Left kidney (tissue), 8 donors: ENCODE measurements at places on chromosomes 5 and 9.
A peak's percentile ranks its signal among the peaks of the same experiment; 100 is the strongest.

DNA sequence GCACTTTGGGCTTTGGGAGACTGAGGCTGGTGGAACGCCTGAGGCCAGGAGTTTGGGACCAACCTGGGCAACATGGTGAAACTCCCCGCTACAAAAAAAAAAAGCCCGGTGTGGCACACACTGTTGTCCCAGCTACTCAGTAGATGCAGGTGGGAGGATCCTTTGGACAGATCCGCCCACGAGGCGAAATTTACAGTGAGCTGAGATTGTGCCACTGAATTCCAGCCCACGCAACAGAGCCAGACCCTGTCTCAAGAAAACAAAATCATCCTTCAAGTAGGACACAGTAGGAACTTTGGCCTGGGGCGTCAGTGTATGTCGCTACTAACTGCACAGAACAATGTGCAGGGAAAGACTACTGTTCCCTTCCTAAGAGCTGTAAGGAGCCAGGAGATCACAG is 4.8 kb downstream of the RPS14 start:
- DNase-seq = no peak

DNA sequence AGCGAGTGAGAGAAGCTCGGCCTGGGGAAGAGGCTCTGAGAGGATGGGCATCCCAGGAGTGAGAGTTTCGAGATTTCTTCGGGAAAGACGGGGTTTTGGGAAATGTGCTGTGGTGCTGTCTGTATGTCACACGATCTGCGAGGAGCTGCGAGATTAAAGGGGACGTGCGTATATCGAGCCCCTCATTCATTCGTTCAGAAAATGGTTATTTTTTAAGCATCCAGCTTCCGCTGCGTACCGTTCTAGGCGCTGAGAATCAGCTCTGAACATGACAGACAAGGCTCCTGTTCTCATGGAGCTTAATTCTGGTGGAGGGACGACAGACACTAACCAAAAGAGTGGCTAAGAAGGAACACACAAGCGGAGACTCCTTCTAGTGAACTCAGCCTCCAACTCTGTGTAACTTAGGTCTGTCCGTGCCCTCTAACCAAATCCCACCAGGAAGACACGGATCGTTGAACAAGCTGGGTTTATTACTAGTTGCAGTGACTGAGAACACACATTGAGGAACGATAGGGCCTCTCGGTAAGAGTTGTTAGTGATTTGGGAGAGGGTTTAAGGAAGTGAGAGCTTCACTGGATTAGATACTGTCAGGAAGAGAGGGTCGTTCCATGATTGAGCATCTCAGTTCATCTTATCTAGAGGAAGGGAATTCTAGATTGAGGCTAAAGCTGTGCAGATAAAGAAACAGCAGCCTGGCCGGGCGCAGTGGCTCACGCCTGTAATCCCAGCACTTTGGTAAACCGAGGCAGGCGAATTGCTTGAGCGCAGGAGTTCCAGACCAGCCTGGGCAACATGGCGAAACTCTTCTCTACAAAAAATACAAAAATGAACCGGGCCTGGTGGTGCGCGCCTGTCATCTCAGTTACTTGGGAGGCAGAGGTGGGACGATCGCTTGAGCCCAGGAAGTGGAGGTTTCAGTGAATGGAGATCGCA is 1.0 kb upstream of the FBXW11 start:
- peak; percentile 33 for DNase-seq

GRCh38 chr9:22241024-22241423 is 205.6 kb upstream of the DMRTA1 start:
- no peak for DNase-seq

DNA sequence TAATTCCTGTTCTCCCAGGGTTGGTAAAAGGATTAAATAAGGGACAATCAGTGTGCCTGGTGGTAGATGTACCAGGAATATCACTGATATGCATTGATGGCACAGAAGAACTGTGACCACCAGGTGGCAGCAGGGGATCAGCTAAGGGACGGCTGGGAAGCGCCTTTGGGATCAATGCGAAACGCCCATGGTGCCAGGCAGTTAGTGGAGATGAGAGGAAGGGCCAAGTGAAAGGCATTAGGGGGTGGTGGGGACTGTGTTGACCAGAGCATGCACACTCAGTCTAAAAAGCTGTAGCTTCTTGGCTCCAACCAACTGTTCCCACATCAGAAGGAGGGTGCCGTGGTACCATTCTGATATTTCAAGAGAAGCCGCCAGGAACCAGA is 55.6 kb downstream of the ARHGEF37 start:
- DNase-seq = peak; percentile 40

DNA sequence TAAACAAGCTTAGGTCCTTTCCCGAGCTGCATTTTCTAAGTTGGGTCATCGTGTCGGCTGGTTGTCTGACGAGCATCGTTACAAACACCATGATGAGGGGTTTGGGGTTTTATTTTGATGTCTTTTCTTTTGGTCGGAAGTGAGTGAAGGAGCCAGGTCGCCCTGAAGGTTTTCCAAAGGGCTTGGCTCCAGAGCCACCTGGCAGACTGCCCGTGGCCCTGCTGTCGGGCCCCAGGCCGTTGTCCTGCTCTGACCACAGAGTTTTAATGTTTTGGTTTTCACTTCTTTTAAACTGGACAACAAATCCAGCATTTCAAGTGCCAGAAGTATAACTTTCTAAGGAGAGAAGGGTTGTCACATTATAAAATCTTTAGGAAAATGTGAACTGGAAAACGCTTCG is 42.3 kb downstream of the TENT4A start:
- DNase-seq = no peak

DNA sequence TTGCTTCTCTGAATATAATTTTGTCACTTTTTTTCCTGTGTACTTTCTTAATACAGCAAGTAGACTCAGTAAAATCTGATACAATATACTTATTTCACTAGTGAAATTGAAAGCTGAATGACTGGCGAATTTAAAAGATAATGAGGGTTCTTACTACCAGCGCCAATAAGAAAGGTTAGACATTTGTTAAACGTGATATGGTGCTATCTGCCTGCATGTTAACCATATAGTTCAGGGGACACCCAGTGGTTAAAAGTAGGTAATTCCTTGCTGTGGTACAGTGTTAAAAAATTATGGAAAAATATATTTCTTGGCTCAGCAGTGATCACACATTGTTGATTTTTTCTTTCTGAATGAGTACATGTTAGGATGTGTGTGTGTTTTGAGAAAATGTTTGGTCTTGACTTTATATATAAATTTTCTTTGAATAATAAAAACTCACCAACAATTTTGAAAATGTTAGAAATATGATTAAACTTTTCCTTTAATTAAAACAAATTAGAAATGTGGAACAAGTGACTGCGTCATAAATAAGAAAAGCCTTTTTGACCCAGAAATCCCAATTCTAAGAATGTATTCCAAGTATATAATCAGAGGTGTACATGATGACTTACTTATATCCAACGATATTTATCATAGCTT is 25.8 kb downstream of the CAST start:
- no peak for DNase-seq

- DNase-seq = no peak
Measured at GRCh38 chr9:6876195-6876894, 118.6 kb downstream of the KDM4C start.

GRCh38 chr9:82894961-82895821 is 167.8 kb downstream of the RASEF start:
- DNase-seq = no peak

GRCh38 chr5:71914281-71914680 is 193.0 kb upstream of the MAP1B start:
- no peak for DNase-seq
